ENCODE measurements at places on chromosomes 11 and 22.

- no peak for DNase-seq
Observed at GRCh38 chr11:46455834-46456233, 64.3 kb upstream of the CHRM4 start.

- DNase-seq = no peak
Observed at GRCh38 chr11:119229288-119229672, 23.1 kb downstream of the CBL start.

DNA sequence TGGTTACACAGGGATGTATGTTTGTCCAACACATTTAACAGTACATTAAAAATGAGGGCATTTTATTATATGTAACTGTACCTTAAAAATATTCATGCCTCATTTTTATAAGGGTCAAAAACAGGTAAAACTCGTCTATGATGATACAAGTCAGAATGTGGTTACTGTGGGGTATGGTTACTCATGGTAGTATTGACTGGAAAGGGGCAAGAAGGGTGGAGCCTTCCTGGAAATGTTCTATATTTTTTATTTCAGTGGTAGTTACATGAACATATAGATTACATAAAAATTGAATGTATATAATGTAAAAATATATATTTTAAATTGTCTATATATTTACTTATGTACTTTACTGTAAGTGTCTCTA lies 99.8 kb downstream of the STIM1 start:
- DNase-seq = no peak

- no peak for DNase-seq
Observed at GRCh38 chr11:121059605-121060004, 35.7 kb downstream of the TBCEL start.

DNA sequence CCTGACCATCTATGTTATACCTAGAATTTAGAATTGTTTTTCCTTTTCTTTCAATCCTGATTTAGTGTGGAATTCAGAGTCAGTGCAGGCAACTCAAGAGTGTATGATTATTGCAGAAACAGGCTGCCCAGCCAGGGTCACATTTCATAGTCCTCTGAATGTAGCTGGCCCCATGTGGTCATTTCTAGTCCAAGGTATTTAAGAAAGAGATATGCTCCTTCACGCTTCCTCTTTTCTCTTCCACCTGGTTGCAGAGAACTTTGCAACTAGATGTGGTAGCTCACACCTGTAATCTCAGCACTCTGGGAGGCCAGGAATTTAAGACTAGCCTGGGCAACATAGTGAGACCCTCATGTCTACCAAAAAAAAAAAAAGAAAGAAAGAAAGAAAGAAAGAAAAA lies 27.6 kb upstream of the LDLRAD3 start:
- DNase-seq = no peak

DNA sequence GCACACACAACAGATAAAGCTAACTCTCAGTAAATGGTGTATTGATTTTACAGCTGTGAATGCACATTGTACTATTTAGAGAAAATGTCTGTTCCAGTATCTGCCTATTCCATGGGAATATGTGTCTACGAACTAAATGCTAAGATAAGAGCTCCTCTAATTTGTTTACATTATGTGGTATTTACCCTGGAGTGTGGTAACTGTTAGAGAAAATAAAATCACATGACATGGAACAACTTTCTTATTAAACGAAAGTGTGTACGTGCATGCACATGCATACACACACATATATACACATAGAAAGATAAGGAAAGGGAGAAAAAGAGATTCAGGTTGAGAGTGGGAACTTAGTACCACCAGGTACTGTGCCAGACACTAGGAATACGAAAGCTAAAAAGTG lies 1151.7 kb upstream of the TENM4 start:
- no peak for DNase-seq

- DNase-seq = no peak
Observed at GRCh38 chr11:122099374-122100036, 16.5 kb downstream of the BLID start.

- DNase-seq = no peak
Observed at GRCh38 chr11:126501641-126502040, 146.2 kb downstream of the ST3GAL4 start.

- no peak for DNase-seq
Observed at GRCh38 chr11:32081129-32081641, 9.7 kb upstream of the RCN1 start.

DNA sequence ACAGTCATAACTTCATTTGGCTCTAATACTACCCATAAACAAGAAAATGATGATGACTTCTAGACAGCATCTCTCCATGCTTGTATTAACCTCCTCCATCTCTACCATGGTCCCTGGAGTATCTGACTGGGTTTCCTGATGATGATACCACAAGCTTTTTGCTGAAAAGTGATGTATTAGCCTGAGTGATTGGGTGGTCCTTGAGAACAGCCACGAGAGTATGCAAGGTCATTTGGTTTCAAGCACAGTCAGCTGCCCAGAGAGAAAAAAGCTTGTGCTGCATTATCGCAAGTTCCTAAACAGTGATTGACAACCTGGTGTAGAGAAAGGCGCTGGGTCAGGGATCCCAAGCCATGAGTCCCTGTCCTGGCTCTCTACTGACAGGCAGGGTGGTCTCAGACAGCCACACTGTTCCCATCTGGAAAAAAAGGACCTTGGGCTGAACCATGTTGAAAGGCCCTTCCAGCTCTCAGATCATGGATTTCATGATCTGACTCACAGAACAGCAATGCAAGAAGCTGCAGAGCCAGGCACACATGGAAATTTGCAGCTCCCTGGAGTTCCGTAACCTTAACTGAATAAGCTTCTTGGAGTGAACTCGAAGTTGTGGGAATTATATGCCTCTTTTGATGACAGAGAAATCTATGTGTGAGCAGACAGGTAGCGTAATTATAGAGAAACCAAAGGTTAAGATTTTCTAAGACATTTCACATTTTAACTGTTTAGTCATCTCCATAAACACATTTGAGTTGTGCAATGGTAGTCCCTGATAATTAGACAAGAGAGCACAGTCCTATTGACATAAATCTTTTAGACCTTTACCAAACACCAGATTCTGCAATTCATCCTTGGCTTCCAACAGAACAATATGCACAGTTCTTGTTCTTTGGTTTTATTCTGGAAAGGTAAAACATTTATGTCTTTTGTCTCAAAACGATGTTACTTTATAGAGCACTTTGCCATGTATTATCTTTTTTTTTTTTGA lies 54.1 kb upstream of the UBASH3B start:
- no peak for DNase-seq

DNA sequence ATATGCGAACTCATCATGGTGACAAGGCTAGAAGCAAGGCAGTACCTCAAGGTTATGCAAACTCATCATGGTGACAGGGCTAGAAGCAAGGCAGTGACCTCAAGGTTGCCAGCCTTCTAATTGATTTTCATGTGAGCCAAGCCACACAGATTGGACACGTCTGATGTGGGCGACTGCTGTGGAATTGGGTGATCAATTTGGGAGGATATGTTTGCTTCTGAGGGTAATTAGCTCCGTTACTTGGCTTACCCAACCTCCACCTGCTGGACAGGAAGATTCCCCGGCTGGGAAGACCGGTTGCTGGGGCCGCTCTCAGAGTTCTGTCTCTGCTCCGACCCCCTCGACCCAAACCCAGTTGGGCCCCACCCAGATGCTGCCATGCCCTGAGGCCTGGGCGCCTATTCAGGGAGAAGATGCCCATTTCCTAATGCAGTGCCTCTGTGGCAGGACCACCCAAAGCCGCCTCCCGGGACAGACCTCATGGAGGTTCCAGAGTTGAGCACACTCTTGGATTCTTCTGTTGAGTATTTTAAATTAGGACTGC lies 69.9 kb upstream of the SHANK2 start:
- DNase-seq = no peak

GRCh38 chr22:32725369-32725988 lies 76.0 kb upstream of the TIMP3 start:
- no peak for DNase-seq

DNA sequence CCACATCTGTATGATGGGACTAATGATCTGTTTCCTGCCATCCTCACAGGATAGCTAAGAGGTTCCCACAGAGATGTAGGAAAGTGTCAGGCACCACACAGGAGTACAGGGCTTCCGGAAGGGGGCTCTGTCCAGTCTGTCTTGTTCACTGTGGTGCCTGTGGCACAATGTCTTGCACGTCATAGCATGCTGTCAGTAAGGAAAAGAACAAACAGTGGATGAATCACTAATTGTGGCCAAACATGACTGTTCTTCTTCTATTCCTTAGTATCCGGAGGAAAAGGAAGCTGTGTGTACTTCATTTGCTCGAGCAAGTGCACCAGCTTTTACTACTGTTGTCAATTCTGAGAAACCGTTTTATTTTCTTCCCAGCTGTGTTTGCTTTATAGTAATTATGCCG lies 73.4 kb upstream of the YWHAH start:
- no peak for DNase-seq

DNA sequence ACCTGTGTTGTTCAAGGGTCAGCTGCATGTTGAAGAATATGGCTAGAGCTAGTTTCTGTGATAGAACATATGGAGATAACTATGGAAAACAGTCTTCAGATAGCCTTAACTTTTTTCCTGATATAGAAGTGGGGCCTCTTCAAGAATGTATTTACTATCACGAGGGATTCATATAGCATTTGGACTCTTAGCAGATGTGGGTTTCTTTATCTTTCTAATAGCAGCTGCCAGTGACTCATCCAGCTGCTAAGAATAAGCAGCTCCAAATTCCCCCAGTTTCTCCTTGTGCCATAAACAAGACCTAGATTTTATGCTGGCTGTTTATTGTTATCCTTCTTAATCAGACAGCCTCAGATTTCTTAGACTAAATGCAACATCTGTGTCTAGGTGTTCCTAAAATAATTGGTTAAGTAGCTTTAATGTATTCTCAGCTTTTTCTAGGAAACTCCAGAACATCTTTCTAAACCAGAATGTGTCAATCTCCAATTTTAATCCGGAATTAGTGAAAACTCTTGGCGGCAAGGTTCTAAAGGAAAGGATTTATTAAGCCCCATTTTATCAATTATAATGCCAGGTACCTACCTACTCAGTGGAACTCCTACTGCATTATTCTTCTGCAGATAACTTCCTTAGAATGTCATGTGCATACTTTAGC lies 119.8 kb downstream of the CSTPP1 start:
- no peak for DNase-seq

- DNase-seq = no peak
Observed at GRCh38 chr11:76104285-76104684, 102.0 kb downstream of the WNT11 start.

- DNase-seq = no peak
Observed at GRCh38 chr11:129836979-129837378, 21.3 kb downstream of the TMEM45B start.

DNA sequence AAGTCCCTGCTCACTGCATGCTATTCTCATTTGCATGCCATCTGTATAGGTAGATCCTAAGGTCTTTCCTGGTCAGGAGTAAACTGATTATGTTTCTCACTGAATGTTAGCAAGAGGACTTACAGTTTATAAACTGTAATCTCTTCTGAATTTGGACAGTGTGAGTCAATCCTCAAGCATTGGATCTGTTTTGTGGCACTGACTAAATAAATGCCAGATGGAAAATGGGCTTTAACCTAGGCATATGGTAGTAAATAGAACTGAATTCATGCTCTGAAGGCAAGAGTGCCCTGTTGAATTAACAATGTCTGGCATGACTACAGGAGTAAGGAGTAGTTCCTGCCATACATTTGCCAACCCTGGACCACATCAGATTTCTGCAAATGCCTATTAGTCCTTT lies 11.4 kb downstream of the FAM181B start:
- no peak for DNase-seq

GRCh38 chr22:46549971-46550641 lies 12.7 kb upstream of the CELSR1 start:
- DNase-seq = no peak

DNA sequence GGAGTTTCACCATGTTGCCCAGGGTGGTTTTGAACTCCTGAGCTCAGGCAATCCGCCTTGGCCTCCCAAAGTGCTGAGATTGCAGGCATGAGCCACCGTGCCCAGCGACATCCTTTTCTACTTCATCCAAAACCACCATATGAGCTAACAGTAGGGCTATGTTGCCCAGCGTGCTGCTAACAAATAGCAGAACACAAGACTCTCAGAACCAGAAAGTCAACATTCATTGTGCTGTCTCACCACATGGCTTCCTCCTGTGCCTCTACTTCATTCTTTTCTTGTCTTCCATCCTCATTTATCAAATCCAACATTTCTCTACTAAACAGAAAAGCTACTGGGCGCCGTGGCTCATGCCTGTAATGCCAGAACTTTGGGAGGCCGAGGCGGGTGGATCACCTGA lies 12.0 kb upstream of the DENND5A start:
- DNase-seq = no peak

GRCh38 chr22:42282252-42282942 lies 11.9 kb upstream of the TCF20 start:
- DNase-seq = no peak

DNA sequence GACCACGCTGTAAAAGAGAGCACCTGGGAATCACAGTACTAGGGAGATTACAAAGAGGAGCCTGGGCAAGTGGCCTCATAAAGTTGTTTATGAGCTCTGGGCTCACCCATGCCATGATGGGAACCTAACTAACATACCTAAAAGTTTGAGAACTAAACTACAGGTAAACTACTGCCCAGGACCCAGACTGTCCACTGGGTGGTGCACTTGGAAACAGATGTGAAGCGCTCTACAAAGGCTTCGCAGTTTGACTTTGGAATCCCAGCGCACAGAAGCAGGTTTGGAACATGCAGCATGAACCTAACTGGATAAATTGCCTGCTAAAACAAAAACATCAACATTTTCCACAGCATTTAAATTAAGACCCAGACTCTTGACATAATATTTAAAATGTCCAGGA lies 418.6 kb downstream of the FAM181B start:
- DNase-seq = no peak

DNA sequence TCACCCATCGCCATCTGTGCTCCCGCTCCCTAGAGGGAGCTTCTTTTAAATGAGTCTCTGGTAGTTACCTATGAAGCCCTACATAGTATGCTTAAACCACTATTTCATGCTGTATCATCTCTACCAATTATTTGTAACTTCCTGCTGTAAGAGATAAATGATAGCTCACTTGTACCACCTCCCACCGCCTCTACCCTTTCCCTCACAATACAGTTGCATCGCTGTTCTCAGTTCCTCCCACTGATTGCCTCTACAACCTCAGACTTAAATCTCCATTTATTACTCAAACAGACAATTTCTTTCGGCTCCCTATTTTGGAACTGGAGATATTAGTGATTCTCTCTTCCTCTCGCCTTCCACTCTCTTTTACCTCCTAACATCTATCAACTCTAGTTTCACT lies 222.9 kb upstream of the ZC3H12C start:
- no peak for DNase-seq

DNA sequence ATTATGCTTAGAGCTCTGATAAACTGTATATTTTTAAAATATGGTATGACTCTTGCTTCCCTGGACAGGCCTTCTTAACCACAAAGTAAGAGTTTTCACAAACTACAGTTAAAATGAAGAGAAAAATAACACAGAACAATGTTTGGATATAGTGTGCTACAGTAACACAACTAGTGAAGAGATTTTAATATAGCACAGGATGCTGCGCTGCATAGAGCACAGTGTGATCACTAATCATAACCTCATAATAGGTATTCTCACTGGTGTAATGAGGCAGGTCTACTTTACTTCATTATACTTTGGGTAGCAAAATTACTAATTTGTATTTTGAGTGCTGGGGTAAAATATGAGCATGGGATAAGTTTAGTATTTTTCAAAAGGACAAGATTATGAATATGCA lies 256.5 kb downstream of the GUCY1A2 start:
- no peak for DNase-seq
